ENCODE measurements at places on chromosomes 11 and 22.

DNA sequence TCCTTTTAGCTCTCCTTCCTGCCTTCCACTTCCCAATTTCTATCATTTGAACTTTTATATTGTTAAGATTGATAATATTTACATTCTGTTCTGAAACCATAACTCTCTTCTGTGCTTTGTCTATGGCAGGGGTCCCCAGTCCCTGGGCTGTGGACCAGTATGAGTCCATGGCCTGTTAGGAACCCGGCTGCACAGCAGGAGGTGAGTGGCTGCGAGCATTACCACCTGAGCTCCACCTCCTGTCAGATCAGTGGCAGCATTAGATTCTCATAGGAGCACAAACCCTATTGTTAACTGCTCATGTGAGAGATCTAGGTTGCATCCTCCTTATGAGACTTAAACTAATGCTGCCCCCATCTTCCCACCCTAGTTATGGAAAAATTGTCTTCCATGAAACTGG, 48.4 kb upstream of the HEPHL1 start:
- DNase-seq = no peak

DNA sequence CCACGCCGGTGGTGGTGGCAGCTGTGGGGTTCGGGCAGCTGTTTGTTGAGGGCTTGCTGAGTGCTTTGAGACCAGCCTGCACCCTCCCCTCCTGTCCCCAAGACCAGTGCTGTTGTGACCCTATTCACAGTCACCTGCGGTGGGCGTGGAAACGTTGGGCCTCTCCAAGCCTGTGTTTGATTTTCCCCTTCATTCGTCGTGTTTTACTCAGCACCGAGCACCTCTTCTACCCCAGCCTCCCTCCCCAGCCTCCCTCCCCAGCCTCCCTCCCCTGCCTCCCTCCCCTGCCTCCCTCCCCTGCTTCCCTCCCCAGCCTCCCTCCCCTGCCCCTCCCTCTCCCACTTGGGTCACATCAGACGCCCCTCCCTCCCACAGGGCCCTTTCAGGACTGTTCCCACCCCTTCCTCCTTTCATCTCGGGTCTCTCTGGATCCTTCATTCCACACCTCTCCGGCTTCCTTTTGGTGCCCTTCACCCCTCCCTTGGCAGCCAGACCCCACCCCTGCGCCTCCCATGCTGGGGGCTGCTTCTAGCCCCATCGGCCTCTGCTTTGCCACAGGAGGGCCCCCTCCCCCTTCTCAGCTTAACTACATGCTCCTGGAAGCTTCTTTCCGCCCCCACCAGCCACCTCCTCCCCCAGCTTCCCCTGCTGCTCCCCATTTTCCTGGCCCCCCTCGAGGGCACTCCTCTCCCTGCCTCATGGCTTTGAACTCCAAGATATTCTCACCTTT, 14.8 kb downstream of the FRMD8 start:
- DNase-seq = no peak

GRCh38 chr11:22792497-22792896, 37.1 kb downstream of the SVIP start:
- peak; percentile 67 for DNase-seq

GRCh38 chr11:64492561-64492960, 98.5 kb upstream of the SLC22A12 start:
- no peak for DNase-seq

- no peak for DNase-seq
These were observed 47.7 kb downstream of the LRFN4 start for GRCh38 chr11:66904561-66904960.

DNA sequence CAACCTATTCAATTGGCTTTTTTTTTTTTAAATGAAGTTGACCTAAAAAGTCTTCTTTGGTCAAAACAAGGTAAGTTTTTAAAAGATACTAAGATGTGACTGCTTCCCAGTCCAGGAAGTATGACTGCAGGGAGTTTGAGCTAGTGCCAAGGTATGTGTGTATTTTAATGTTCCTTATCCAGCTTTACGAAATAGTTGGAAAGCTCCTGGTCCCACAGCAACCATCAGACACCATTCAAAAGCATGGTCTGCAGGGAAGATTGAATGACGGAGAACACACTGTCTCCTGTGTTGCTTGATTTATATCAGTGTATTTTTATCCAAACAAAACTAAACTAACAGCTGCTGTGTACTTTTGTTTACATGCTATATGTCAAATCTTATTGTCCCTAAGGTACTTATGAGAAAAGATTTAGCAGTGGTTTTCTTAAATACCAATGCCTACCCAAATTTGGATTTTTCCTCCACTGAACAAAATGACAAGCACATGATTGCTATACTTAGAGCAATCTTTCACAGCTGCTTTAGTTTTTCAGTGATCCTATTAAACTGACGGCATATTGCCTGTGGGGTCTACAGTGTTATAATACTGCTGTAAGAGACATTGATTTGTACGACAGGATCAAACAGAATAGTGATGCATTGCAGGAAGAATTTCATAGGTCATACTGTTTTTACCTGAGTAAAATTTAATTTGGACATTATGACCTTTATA, 122.9 kb downstream of the DCDC1 start:
- no peak for DNase-seq

GRCh38 chr11:121281698-121282097, 10.9 kb upstream of the SC5D start:
- DNase-seq = no peak

GRCh38 chr22:31637447-31637890, 24.5 kb downstream of the PISD start:
- no peak for DNase-seq

GRCh38 chr11:22666688-22667439, 453 bp downstream of the GAS2 start:
- DNase-seq = no peak

- no peak for DNase-seq
These were observed 3.2 kb upstream of the NRXN2 start for GRCh38 chr11:64726211-64726641.

- DNase-seq = peak; percentile 89
These were observed 90.4 kb upstream of the BIRC3 start for GRCh38 chr11:102226702-102227490.

DNA sequence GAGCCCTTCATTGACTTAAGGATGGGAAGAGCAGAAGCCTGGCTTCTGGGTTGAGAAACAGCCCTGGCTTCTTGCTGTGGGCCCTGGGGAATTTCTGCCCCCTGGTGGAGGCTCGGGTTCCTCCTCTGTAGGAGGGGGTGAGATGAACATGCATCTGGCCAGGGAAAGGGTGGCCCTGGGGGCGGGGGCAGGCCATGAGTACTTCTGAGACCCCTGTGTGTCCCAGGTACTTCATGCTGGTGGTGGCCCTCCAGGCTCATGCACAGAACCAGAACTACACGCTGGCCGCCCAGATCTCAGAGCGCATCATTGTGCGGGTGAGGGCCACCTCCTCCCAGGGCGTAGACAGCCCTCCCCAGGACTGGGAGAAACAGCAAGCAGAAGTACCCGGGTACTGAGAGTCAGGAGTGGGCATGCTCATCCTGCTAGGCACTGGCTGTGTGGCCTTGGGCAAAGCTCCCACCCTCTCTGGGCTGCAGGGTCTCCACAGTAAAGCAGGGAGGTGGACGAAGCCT, 15.8 kb downstream of the TMEM258 start:
- no peak for DNase-seq

DNA sequence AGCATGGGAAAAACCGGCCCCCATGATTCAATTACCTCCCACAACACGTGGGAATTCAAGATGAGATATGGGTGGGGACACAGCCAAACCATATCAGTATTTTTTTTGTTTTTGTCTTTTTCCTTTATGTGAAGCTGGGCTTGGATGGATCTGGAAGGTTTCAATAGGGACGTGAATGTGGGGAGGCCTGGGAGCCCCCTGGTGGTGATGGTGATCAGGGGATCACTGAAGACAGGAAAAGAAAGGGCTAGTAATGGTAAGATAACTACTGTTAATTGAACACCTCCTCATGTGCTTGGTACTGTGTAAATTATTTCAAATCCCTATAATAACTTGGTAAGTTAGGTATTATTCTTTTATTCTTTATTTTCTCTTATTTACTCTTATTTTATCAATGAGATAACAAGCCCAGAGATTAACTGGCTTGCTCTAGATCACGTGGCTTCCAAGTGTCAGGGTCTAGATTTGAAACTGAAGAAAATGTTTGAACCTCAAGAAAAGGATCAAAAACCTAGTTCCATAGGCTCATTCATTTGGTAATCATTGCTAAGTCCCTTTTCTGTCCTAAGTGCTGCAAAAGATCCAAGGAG, 364.2 kb downstream of the TENM4 start:
- DNase-seq = peak; percentile 10

DNA sequence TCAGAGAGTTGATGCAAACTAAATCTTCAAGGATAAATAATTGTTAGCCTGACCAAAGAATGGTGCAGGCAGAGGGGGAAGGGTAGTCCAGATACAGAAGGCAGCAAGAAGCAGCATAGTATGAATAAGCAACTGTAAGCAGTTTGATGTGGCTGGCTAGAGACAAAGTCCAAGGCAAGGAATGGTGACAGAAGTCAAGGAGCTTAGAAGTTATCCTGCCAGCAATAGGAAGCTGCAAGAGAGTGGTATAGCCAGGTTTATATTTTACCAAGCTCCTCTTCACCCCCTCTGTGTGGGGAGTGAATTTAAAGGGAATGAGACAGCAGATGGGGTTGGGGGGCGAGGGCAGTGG, 14.7 kb downstream of the TRIM3 start:
- DNase-seq = no peak

GRCh38 chr22:30872285-30873041, 96.1 kb downstream of the MORC2 start:
- no peak for DNase-seq

GRCh38 chr11:16825101-16825500, 86.7 kb downstream of the C11orf58 start:
- no peak for DNase-seq

- DNase-seq = no peak
These were observed 4.3 kb downstream of the FGF3 start for GRCh38 chr11:69814902-69815301.

- no peak for DNase-seq
These were observed 36.6 kb downstream of the ZBTB44 start for GRCh38 chr11:130278151-130278550.

DNA sequence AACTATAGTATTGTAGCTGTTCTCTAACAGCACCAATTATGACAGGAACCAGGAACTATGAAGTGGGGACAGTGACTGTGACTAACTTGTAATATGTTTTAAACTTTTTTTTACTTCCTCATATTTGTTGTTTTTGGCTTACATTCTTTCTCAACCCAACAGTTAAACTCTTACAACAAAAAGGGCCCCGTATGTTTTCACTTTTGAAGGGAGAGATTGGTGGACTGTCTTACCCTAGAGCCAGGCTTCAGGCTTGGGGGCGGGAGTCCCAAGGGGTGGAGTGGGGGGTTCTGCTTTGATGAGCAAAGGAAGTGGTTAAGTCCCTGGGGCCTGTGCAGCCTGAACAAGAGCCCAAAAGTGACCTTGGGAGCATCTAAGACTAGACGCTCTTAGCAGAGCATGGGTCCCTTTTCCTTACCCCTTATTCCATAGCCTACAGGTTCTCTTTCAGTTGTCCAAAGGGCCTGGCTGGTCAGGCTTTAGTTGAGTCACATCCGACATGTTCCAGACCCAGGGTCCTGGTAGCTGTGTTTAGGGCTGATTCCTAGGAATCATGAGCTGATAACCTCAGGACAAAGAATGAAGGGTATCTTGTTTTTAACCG, 38.8 kb downstream of the STIM1 start:
- no peak for DNase-seq

DNA sequence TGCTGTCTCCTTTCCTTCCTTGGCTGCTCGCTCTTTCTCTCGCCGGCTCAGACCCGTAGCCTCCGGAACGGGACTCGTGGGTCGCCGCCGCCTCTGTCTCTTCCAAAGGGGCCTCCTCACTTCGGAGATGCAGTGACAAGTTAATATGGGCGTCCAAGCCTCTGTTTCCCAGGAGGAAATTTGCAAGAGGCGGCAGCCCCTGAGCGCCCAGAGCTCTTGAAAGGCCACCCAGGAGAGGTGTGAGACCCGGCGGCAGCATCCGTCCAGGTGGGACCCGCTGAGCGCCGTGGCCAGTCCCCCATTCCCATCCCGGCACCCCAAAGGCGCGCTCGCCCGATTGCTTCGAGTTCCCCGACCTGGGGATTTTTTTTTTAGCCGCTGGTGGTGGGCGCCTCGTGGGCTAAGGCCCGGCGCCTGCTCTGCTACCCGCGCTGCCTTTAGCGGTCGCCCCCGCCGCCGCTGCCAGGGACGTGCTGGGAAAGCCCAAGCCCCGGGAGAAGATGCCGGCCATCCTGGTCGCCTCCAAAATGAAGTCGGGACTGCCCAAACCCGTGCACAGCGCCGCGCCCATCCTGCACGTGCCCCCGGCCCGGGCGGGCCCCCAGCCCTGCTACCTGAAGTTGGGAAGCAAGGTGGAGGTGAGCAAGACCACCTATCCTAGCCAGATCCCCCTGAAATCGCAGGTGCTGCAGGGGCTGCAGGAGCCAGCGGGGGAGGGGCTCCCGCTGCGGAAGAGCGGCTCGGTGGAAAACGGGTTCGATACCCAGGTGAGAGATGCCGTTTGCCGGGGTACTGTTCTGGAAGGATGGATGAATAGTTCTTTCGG, 772 bp downstream of the NAV2 start:
- no peak for DNase-seq

DNA sequence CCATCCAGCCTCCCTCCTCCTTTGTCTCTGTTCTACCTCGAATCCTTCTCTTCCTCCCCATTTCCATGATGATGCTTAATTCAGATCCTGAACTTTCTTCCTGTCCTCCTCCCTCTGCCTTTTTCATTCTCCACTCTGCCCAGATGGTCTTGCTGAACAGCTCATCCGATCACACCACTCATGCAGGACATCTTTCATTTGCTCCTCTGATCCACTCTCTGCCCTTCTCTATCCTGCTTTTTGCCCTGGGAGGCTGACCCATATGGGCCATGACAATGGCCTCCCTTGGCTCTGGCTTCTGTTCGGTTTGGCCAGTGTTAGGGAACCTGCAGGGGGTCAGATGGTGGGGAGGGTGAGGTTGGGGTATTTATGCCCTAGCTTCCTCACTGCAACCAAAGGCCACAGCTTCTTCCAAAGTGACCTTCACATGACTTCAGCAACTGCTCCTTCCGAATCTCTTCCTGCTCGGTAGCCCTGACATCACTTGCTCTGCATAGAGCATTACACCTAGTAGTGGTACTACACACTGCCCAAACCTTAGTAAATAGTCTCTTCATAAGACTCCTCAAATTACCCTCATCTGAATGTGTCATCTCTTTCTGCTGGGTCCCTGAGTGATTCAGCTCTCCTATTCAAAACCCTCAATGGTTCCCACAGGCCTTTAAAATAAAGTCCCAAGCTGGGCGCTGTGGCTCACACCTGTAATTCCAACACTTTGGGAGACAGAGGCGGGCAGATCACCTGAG, 32.7 kb upstream of the MICAL2 start:
- DNase-seq = no peak

- DNase-seq = no peak
These were observed 827.4 kb downstream of the OPCML start for GRCh38 chr11:132704781-132705375.

GRCh38 chr11:79028225-79028624, 412.6 kb downstream of the TENM4 start:
- DNase-seq = no peak

DNA sequence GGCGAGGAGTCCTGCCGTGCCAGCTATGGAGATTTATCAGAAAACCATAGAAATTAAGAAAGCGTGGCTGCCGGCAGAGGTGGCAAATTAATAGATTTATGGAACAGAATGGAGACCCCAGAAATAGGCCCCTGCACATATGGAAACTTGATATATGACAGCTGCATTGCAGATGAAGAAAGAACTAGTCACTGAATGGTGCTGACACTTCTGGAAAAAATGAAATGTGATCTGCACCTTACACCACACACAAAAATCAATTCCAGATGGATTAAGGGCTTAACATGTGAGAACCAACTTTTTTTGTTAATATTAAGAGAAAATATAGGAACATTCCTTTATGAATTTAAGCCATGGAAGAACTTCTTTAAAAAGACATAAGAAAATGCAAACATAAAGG, 40.3 kb upstream of the TSKU start:
- DNase-seq = peak; percentile 32

Data from HS-5 (cell line).